C1 segment of cervical spinal cord (tissue), 14 donors: ENCODE measurements at places on chromosomes 12 and 14.

DNA sequence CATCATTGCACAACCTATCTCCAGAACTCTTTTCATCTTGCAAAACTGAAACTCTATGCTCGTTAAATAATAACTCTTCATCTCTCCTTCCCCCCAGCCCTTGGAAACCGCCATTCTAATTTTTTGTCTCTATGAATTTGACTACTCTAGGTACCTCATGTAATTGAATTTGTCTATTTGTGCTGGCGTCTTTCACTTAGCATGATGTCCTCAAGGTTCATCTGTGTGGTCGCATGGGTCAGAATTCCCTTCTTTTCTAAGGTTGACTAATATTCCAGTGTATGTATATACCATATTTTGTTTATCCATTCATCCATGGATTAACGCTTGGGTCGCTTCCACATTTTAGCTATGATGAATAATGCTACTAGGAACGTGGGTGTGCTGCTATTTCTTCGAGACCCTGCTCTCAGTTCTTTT is 80.1 kb downstream of the PLXNC1 start:
- no peak for DNase-seq

DNA sequence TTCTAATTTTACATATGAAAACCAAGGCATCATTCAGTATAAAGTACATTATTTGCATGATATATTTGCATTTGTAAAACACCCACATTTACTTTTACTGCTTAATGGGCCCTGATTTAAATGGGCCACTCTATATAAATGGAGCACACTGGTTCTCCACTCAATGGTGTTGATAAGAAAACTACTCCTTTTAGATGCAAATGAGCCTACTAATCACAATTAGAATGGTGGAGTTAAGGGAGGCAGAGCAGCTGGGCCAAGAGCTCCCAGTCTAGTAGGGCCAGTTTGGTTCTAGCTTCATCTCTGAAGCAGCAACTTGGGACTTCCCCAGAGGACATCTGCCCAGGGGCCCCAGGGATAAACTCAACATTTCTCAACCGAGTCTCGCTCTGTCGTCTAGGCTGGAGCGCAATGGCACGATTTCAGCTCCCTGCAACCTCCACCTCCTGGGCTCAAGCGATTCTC is 120.7 kb downstream of the FOXN3 start:
- DNase-seq: no peak

- DNase-seq: no peak
Measured at GRCh38 chr14:69096781-69097475, 56.0 kb downstream of the DCAF5 start.

DNA sequence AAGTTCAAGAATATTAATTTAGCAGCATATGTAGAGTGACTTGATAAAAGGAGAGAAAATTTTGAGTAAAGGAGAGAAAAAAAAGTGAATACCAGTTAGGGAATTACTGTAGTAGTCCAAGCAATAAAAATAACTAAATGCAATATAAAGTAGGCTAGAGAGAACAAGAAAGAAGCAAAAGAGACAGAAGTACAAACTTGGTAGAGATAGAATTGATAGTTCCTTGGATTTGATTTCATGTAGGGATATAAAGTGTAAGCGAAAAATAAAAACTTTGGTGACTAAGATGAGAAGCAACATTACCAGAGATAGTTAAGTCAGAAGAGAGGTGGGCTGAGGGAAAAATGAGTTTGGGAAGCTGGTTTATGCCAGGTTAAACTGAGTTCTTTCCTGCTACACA is 252.4 kb downstream of the SEC23A start:
- DNase-seq: no peak

GRCh38 chr14:99150236-99150635 is 121.8 kb downstream of the BCL11B start:
- DNase-seq: no peak

DNA sequence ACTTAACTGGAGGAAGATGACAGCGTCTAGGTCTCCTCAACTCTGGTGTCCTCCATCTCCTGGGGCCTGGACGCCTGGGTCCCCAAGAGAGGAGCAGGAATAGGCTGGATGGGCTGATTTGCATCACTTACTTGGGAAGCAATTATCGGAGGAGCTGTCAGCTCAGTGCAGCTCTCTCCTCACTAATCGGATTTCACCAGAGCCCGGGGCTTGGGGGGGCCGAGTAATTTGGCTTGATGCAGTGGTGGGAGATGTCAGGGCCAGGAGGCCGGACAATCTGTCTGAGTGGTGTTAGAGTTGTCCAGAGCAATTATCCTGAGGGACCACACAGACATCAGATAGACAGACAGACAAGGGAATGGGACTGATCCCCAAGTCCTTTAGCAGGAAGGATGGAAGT is 4.6 kb upstream of the SMUG1 start:
- no peak for DNase-seq

DNA sequence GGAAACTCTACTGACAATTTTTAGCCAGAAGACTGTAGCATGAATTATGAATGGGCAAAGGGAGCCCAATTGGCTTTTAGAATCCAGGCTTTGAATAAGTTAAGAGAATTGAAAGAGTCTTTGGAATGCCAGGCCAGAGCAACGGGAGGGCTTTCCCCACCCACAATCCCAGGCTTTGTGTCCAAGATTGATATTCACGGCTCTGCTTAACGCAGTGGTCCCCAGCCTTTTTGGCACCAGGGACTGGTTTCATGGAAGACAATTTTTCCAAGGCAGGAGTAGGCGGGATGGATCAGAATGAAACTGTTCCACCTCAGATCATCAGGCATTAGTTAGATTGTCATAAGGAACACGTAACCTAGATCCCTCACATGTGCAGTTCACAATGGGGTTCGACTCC is 79.6 kb downstream of the EPS8 start:
- no peak for DNase-seq

GRCh38 chr14:102810523-102810922 is 33.3 kb downstream of the TRAF3 start:
- DNase-seq: no peak

GRCh38 chr14:56331592-56332216 is 213.5 kb downstream of the PELI2 start:
- no peak for DNase-seq

- no peak for DNase-seq
Measured at GRCh38 chr14:20667957-20668356, 16.4 kb upstream of the RNASE4 start.

DNA sequence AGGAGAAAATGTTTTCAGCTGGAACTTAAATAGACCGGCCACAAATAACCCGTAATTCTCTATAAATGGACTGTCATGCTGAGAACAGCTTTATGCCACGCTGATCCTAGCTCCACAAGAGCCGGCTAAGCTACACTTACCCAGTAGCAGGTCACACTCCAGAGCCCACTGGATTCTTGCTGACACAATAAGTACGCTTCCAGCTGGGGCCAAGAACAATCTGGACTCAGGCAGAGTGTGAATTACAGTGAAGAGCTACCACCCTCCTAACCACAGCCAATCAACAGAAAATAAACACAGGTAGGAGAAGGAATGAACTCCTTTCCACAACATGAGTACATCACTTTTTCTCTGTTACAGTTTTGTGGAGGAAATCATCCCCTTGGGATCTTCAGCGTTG is 531.3 kb downstream of the GALC start:
- DNase-seq: no peak

- DNase-seq: no peak
Measured at GRCh38 chr14:59897757-59898383, 22.1 kb upstream of the LRRC9 start.

DNA sequence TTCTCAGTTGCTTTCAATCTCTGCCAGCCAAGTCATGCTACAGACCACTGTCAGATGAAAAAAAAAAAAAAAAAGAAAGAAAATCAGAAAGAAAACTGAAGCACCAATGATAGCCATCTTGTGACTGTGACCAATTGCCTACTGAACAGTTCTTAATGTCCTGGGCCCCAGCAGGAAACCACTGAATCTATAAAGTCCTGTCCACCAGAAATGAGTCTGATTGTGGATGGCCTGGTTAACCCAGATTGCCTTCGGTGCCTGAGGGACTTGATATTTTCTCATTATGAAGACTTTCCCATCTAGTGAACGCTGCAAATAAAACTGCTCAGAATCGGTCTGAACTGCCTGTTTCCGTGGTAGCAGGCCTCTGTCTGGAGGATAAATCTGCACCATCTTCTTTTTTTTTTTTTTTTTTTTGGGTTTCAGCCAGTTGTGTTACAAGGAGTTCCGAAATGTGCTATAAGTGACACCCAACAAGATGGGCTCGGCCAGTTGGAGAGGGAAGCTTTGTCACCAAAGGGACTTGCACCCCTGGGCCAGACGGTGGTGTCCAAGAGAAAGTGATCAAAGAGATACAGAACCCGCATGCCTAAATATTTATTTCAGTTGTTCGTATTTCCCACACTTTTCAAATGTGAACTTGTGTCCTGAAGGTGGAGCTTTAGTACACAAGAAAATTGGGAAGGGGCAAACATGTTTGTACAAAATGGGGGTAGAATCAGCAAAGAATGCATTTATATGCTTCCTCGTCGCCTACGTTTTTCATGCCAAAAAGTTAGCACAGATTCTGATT is 3.0 kb upstream of the PLXNC1 start:
- DNase-seq: no peak

- no peak for DNase-seq
Measured at GRCh38 chr12:56038022-56038655, 3.6 kb upstream of the RPS26 start.

- no peak for DNase-seq
Measured at GRCh38 chr12:110725267-110725666, 17.4 kb downstream of the PPP1CC start.

DNA sequence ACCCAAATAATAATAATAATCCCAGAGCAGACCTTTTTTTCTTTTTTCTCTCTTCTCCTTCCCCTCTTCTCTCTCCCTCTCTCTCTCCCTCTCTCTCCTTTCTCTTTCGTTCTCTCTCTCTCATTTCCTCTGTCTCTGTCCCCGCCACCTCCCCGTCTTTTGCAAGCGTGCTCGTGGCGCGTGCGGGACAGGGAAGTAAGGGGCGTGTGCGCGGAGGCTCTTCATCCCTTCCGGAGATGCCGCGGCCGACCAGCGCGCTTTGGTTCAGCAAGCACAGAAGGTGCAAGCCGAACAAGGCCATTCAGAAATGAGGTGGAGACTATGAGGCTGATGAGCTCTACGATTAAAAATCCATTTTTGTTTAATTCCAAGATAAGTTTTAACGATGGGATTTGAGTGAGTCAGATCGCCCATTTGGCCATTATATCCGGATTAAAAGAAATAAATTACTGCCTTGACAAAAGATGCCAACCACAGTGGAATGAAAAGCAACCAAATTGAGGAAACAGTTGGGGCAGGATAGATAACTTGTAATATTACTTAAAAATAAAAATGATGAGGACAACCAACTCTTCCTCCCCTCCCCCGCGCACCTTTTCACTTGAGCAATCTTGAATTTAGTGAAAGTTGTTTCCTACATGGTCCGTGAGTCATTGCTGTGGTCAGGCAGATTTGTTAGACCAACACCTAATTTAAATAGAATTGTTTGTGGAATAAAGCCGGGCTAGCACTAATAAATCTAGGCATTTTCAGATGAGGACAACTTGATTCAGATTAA is 1.2 kb upstream of the AMIGO2 start:
- no peak for DNase-seq

DNA sequence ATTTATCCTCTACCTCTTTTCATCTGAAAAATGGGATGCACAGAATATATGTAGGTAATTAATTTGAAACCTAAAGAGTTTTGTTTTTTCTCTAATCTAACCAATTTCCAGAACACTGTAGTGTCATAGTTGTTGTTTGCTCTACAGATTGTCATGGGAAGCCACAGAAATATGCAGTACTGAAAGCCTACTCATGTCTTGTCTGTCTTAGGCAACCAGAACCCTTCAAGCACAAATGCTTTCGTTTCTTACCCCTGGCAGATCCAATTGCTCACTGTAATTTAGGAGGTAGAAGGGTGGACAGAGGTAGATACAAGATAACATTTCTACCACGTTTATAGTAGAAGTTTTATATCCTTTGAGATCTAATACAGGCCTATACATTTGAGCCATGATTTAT is 330.2 kb upstream of the NOVA1 start:
- no peak for DNase-seq

GRCh38 chr12:85004204-85004603 is 31.9 kb downstream of the TSPAN19 start:
- DNase-seq: no peak

GRCh38 chr14:104650981-104651875 is 38.2 kb upstream of the INF2 start:
- DNase-seq: no peak

DNA sequence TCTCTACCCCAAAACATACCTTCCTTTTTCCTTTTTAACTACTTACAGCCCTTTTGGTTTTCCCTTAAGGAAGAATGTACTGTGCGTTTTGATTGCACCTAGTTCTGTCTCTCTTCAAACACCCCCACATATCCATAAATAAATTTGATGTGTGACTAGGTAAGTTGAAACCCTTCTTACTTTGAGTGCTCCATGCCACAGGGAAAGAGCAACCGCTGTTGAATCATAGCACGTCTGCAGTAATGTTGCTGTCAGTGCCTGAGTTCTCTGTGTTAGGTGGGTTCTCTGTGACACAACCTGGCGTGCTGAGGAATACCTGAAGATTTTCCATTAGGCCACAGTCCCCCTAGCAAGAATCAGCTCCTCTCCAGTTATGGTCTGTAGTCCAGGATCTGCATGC is 102.1 kb downstream of the FIGNL2 start:
- no peak for DNase-seq

- no peak for DNase-seq
Measured at GRCh38 chr14:89245802-89246201, 171.2 kb downstream of the FOXN3 start.

DNA sequence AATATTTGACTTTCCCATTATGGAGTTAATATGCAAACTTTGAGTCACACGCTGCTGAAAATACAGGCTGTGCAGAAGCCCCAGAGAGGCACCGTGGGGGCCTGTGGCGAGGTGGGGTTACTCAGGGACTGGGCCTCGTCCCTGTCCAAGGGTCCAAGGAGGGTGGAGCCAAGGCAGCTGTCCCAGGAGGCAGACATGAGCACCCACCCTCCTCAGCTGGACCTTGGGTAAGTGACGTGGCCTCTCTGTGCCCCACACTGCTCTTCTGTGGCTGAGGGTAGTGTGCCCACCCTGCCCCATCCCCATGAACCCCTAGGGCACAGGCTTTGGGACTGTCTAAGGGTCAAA is 39.4 kb downstream of the FAM222A start:
- no peak for DNase-seq

DNA sequence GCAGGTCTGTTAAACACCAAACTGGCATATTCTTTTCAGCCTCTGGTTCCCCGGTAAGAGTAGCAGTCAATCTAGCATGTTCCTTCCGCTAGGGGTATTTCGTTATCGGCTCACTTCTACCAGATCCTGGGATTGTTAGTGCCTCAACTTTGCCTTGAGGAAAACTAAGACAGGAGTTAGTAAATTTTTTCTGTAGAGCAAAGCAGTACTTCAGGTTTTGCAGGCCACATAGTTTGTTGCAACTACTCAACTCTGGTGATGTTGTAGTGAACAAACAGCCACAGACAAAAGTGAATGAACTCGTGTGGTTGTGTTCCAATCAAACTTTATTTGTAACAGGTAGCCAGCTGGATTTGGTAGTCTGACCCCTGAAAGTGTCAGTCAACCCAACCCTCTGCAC is 6.3 kb upstream of the CDH24 start:
- DNase-seq: no peak

- no peak for DNase-seq
Measured at GRCh38 chr14:33814010-33814409, 136.9 kb downstream of the EGLN3 start.
